ENCODE measurements at places on chromosomes 6 and 20. TPM values are rescaled to one million over a fixed set of nuclear protein-coding genes. Genes with fewer than 3 reads are reported as not detected.

- peak overlapping the region; percentile 100 for H3K4me3 ChIP-seq
- peak overlapping the region; percentile 92 for H3K27ac ChIP-seq
- H3K4me1 ChIP-seq, result peaks cover 42% of the 10 kb centered on the region
- H3K27me3 ChIP-seq, result no peaks in the 10 kb centered on the region
- peak; percentile 73 for DNase-seq
Measured at GRCh38 chr6:43627008-43627825, 1.8 kb downstream of the GTPBP2 start.

DNA sequence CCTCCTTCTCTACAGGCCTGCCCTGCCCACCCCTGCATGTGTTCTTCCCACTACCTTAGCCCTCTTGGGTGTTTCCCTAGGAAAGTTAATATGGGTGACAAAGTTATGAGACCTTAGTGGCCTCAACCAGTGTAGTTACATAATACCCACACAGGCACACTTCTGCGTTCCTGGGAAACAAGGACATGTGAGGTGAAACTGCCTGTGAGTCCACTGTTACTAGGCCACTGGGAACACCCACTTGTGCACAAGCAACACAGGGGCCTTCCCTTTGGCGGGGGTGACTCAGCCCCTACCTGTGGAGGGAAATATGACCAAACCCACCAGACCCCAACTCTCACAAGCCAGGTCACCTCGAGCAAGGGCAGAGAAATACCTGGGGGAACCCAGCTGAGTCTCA, 12.8 kb downstream of the PI16 start:
- peaks cover 30% of the 10 kb centered on the region for H3K4me1 ChIP-seq
- DNase-seq, result no peak
- no peaks in the 10 kb centered on the region for H3K27me3 ChIP-seq
- H3K36me3 ChIP-seq, result peaks cover 8% of the 10 kb centered on the region
- no peak overlapping the region for H3K4me3 ChIP-seq

The KCNK17 gene
- not detected for total RNA-seq

The HLA-DQB2 gene
- 0.60 TPM for total RNA-seq

The MAS1 gene
- total RNA-seq, result not detected
